T-helper 1 cell (primary cell): ENCODE measurements at places on chromosomes 6 and 20.

GRCh38 chr6:149373511-149373910 lies 26.6 kb upstream of the SUMO4 start:
- no peak for DNase-seq

DNA sequence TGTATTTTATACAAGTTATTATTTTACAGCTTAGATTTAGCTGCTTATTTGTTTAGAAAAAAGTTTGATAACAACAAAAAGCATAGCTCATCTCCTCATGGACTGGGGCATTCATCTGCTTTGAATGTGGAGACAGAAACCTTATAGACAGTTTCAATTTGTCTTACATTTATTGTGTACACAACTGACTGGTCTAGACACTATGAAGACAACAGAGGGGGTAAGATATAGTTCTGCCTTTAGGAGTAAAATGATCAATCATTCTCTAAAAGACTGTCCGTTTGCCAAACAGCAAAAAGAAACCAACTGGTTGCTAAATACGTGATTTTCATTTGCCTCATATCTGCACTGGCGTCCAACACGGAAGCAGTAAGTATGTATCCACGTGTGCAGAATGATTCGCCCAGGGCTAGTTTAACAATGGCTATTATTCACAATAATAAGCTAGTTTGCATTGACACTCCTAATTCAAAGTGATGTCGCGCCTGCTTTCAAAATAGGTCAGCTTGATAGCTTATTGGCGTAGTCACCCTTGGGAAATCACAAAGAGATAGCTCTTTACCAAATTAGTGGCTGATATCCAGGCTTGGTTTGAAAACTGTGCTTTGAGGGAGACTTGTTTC lies 153.6 kb downstream of the BMP2 start:
- DNase-seq: no peak

- DNase-seq: no peak
Measured at GRCh38 chr6:157198425-157199279, 124.7 kb downstream of the TMEM242 start.

- no peak for DNase-seq
Measured at GRCh38 chr6:11650025-11650696, 112.6 kb downstream of the TMEM170B start.

GRCh38 chr6:117915846-117916245 lies 8.8 kb downstream of the SLC35F1 start:
- no peak for DNase-seq

DNA sequence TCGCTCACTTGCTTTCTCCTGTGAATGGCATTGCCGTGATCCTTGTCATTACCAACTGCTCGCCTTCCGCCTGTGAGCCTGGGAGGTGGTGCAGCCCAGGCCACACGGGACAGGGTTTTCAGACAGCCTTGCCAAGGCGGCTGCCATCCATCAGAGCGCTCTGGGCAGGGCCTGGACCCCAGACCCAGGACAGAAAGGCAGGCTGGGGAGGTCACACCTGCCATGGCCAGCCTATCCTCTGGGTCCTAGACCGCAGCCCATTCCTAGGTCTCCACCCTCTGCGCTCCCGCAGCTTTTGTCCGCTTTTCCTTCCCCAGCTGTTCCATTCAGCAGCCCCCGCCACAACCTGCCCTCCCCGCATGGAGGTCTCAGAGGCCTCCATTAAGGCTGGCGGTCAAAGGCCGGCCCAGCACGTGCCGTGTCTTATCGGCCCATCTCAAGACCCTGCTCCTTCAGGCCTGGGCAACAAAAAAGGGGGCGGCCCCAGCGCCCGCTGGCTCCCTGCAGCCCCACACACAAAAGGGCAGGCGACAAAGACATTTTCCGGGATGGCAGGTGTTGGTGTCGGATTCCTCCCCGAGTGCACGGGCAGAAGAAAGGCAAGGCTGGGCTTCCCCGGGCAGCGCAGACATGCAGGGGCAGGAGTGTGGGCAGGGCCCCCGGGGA lies 28.1 kb downstream of the INSM1 start:
- no peak for DNase-seq

- no peak for DNase-seq
Measured at GRCh38 chr6:63859528-63859927, 223.9 kb downstream of the PHF3 start.

DNA sequence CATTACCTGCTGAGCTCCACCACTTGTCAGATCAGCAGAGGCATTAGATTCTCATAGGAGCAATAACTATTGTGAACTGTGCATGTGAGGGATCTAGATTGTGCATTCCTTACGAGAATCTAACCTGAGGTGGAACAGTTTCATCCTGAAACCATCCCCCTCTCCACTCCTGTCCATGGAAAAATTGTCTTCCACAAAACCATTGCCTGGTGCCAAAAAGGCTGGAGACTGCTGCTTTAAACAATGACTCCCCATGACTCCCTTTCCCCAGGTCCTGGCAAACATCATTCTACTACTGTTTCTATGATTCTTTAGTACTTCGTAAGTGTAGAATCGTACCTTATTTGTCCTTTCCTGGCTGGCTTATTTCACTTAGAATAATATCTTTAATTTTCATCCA lies 9.7 kb upstream of the DYNLRB1 start:
- DNase-seq: no peak
